ENCODE measurements at places on chromosomes 16 and 17. TPM values are rescaled to one million over a fixed set of nuclear protein-coding genes. Genes with fewer than 3 reads are reported as not detected.
A peak's percentile ranks its signal among the peaks of the same experiment; 100 is the strongest.

Gene ZNF18
- total RNA-seq = 5.7 TPM

Gene AGRP
- total RNA-seq = not detected

Gene CD300E
- not detected for total RNA-seq

Gene ZP2
- not detected for total RNA-seq

Gene CNGB1
- total RNA-seq = not detected

Gene MT4
- total RNA-seq = not detected

Gene FOXL1
- total RNA-seq = not detected

GRCh38 chr17:15782866-15783265, 50.8 kb downstream of the TBC1D26 start:
- peaks cover 3% of the 10 kb centered on the region for H3K27me3 ChIP-seq
- no peak overlapping the region for H3K27ac ChIP-seq
- DNase-seq = no peak
- no peaks in the 10 kb centered on the region for H3K36me3 ChIP-seq

DNA sequence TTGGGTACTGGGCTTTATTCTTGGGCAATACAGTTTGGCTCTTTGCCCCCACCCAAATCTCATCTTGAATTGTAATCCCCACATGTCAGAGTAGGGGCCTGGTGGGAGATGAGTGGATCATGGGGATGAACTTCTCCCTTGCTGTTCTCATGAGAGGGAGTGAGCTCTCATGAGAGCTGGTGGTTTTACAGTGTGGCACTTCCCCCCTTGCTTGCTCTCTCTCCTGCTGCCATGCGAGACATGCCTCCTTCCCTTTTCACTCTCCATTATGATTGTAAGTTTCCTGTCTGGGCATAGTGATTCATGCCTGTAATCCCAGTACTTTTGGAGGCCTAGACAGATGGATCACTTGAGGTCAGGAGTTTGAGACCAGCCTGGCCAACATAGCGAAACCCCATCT, 18.1 kb upstream of the CNEP1R1 start:
- no peaks in the 10 kb centered on the region for H3K4me1 ChIP-seq
- H3K27ac ChIP-seq = no peak overlapping the region
- H3K4me3 ChIP-seq = no peak overlapping the region

DNA sequence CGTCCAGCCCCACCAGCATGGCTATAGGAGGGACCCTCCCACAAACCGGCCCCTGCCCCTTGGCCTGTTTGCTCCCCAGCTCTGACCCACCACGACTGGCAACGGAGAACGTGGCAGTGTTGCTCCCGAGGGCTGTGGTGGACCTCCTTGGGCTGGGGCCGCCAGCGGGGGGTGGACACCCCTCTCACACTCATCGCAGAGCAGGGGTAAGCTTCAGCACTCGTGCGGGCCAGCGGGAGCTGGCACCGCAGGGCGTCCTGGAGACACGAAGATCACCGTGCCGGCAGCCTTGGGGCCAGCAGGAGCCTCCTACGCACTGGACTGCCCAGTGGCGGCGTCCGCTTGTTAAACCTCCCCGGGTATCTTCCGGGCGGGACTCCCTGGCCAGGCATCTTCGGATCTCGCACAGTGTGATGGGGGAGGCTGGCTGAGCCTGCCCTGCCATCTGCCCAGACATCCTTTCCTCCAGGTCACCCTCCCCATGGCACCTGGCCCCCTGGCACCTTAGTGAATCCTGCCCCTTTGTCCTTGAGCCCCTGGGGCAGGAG, 53.5 kb downstream of the ABR start:
- no peaks in the 10 kb centered on the region for H3K36me3 ChIP-seq
- DNase-seq = no peak
- H3K27me3 ChIP-seq = no peaks in the 10 kb centered on the region
- no peak overlapping the region for H3K27ac ChIP-seq

- H3K27ac ChIP-seq = no peak overlapping the region
- DNase-seq = no peak
- peaks cover 100% of the 10 kb centered on the region for H3K4me1 ChIP-seq
- H3K27me3 ChIP-seq = no peaks in the 10 kb centered on the region
These were observed 142.2 kb downstream of the CCDC182 start for GRCh38 chr17:57602896-57603295.

GRCh38 chr17:73191443-73192205, 1.2 kb upstream of the COG1 start:
- no peaks in the 10 kb centered on the region for H3K27me3 ChIP-seq
- peak; percentile 70 for DNase-seq
- peak overlapping the region; percentile 65 for H3K27ac ChIP-seq
- peak overlapping the region; percentile 87 for H3K4me3 ChIP-seq
- H3K4me1 ChIP-seq = peaks cover 16% of the 10 kb centered on the region

DNA sequence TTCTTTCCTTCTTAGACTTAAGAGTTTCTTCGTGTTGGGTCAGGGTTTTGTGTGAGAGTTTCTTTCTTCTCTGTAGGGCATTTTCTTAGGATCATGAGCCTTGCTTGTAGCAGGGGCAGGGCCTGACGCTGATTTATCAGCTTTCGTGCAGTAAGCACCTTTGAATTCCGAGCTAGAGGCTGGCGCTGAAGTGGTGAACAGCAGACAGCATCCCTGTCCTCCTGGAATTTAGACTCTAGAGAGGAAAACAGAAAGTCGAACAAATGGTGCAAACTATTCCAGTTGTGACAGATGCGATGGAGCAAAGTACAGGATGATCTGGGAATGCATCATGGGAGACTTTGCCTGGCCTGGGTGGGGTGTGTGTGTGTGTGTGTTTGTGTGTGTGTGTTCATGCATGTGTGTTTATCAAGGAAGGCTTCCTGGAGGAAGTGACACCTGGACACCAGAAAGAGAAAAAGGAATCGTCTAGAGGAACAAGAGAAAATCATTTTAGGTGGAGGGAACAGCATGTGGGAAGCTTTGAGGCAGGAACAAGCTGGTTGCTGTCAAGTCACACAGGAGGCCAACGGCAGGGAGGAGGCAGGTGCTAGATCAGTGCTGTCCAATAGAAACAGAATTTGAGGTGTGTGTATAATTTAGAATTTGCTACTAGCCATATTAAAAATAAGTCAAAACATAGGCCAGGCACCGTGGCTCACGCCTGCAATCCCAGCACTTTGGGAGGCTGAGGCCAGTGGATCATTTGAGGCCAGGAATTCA, 60.2 kb downstream of the WWP2 start:
- H3K36me3 ChIP-seq = peaks cover 4% of the 10 kb centered on the region
- H3K27ac ChIP-seq = no peak overlapping the region
- no peaks in the 10 kb centered on the region for H3K4me1 ChIP-seq

GRCh38 chr17:9414471-9414870, 161.1 kb downstream of the STX8 start:
- H3K4me1 ChIP-seq = no peaks in the 10 kb centered on the region
- H3K27ac ChIP-seq = no peak overlapping the region
- no peak for DNase-seq
- H3K4me3 ChIP-seq = no peak overlapping the region
- H3K36me3 ChIP-seq = no peaks in the 10 kb centered on the region
- no peaks in the 10 kb centered on the region for H3K27me3 ChIP-seq

GRCh38 chr16:22684574-22685458, 129.1 kb upstream of the HS3ST2 start:
- no peak overlapping the region for H3K27ac ChIP-seq
- H3K27me3 ChIP-seq = no peaks in the 10 kb centered on the region
- DNase-seq = no peak
- no peak overlapping the region for H3K4me3 ChIP-seq
- H3K36me3 ChIP-seq = no peaks in the 10 kb centered on the region

- DNase-seq = no peak
- no peak overlapping the region for H3K27ac ChIP-seq
These were observed 83.2 kb upstream of the GNAO1 start for GRCh38 chr16:56108056-56108471.

DNA sequence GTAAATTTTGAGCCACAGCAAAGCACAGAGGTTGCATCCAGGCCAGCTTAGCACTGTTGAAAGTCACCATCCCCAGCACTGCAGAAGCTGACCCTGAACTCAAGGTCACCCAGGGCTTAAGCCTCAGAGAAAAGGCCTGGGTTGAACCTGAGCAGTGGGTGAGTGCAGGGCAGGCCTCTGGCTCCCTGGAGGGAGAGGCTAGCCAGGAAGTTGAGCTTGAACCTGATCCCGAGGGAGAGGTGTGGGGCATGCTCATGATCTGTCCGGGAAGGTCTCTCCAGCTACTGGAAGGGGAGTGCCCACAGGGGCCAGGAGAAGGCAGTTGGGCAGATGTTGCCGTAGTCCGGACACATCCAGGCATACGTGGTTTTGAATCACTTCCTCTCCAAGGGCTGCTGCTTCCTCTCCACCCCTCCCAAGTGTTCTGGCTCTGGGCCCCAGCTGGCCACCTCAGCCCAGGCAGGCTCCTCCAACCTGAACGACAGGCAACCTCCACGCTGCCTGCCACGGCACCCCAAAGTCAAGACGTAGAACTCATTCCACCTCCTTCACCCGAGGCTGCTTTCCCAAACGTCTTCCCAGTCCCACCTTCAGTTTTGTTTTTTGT, 18.4 kb downstream of the CARHSP1 start:
- H3K4me3 ChIP-seq = no peak overlapping the region
- no peaks in the 10 kb centered on the region for H3K4me1 ChIP-seq
- H3K27ac ChIP-seq = no peak overlapping the region

GRCh38 chr16:58119509-58119845, 9.7 kb downstream of the CFAP20 start:
- no peak overlapping the region for H3K4me3 ChIP-seq
- peaks cover 24% of the 10 kb centered on the region for H3K4me1 ChIP-seq
- H3K27ac ChIP-seq = no peak overlapping the region
- DNase-seq = no peak

- no peaks in the 10 kb centered on the region for H3K36me3 ChIP-seq
- no peaks in the 10 kb centered on the region for H3K27me3 ChIP-seq
- H3K4me3 ChIP-seq = no peak overlapping the region
- no peak for DNase-seq
- H3K4me1 ChIP-seq = no peaks in the 10 kb centered on the region
These were observed 154.0 kb downstream of the C16orf78 start for GRCh38 chr16:49527611-49528010.

- DNase-seq = no peak
- H3K4me3 ChIP-seq = no peak overlapping the region
- H3K36me3 ChIP-seq = no peaks in the 10 kb centered on the region
- H3K4me1 ChIP-seq = no peaks in the 10 kb centered on the region
- no peak overlapping the region for H3K27ac ChIP-seq
- H3K27me3 ChIP-seq = peaks cover 7% of the 10 kb centered on the region
These were observed 119.7 kb upstream of the CIBAR2 start for GRCh38 chr16:85231959-85232358.

GRCh38 chr17:42613699-42614295, 4.3 kb downstream of the TUBG1 start:
- H3K4me1 ChIP-seq = no peaks in the 10 kb centered on the region
- no peak for DNase-seq
- H3K27ac ChIP-seq = no peak overlapping the region
- H3K27me3 ChIP-seq = no peaks in the 10 kb centered on the region
- H3K4me3 ChIP-seq = no peak overlapping the region
- H3K36me3 ChIP-seq = peaks cover 20% of the 10 kb centered on the region

DNA sequence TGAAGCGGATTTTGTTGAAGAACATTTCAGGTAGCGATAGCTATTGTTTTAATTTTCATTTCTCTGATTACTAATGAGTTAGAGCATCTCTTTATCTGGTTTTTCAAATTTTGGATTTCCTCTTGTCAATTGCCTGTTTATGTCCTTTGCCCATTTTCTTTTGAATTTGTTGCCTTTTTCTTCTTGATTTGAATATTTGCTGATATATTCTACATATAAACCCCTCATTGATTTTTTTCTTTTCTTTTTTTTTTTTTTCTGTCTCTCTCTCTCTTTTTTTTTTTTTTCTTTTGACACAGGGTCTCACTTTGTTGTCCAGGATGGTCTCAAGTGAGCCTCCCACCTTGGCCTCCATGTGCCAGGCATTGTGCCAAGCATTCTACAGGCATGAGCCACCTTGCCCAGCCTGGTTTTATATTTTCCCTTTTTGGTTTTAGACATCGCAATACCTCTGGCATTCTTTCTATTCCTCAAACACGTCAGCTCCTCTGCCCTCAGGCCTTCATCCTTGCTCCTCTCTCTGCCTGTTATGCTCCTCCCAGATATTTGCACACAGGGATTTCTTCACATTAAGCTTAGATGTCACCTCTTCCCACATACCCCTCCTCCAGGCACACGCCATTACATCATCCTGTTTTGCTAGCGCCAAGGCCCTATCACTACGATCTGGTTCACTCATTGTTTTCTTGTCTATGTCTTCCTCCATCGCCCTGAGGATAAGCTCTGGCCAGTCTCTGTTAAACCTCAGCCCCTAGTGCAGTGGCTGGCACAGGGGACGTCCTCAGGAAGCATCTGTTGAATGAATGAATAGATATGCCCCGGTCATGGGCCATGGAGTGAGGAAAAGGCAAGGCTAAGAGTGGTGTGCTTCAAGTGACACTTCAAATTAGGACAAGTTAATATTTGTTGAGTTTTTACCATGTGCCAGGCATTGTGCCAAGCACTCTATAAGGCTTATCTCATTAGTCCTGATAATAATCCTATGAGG, 8.6 kb downstream of the SARM1 start:
- no peaks in the 10 kb centered on the region for H3K36me3 ChIP-seq
- no peak overlapping the region for H3K27ac ChIP-seq
- DNase-seq = no peak
- no peaks in the 10 kb centered on the region for H3K27me3 ChIP-seq
- no peak overlapping the region for H3K4me3 ChIP-seq
- peaks cover 9% of the 10 kb centered on the region for H3K4me1 ChIP-seq

DNA sequence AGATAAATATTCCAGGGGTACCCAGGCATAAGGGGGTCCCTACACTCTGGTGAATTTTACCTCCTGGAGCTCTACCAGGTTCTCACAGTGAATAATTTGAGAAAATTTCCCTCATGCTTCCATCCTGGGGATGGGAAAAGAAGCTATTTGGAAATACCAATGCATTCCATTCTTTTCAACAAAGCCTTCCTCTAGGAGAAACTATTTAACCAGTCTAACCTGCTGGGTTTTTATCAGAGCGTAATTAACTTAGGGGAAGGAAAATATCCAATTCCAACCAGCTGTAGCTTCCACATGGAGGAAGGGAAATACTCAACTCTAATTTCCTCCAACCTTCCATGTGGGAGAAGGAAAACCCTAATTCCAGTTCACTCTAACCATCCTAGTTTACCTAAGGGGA, 17.0 kb downstream of the MFSD6L start:
- H3K36me3 ChIP-seq = no peaks in the 10 kb centered on the region
- no peaks in the 10 kb centered on the region for H3K27me3 ChIP-seq
- no peak for DNase-seq
- H3K27ac ChIP-seq = no peak overlapping the region

DNA sequence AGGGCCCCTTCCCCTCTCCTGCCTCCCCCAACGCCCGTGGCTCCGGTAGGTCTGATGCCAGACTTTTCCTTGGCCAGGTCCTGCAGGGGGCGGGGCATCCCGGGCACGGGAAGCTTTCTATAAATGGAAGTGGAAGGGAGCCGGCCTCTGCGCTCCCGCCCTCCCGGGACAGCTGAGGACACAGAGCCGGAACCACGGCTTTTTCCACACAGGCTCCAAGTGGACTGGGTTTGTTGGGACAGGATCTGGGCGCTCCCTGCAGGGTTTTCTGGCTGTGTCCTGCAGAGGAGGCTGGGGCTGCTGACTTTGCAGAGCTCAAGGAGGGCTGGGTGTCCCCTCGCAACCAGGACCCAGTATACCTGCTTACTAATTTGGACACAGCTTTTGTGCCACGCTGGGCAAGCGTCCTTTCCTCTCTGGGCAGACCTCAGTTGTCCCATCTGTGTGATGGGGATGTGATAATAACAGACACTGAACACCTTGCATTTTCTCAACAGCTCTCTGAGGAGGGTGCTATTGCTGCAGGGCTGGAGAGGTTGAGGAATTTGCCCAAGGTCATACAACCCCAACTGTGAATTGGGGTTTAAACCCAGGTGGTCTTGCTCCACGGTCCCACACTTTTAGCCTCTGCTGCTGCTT, 1.8 kb downstream of the TNS4 start:
- H3K4me1 ChIP-seq = no peaks in the 10 kb centered on the region
- no peaks in the 10 kb centered on the region for H3K27me3 ChIP-seq
- H3K36me3 ChIP-seq = no peaks in the 10 kb centered on the region
- no peak overlapping the region for H3K27ac ChIP-seq
- H3K4me3 ChIP-seq = no peak overlapping the region

Measured in CD8-positive, alpha-beta memory T cell (primary cell).